ENCODE measurements at places on chromosomes 1 and 21.
A peak's percentile ranks its signal among the peaks of the same experiment; 100 is the strongest.

GRCh38 chr1:110616587-110616986 is 10.4 kb upstream of the KCNA2 start:
- DNase-seq, result no peak

DNA sequence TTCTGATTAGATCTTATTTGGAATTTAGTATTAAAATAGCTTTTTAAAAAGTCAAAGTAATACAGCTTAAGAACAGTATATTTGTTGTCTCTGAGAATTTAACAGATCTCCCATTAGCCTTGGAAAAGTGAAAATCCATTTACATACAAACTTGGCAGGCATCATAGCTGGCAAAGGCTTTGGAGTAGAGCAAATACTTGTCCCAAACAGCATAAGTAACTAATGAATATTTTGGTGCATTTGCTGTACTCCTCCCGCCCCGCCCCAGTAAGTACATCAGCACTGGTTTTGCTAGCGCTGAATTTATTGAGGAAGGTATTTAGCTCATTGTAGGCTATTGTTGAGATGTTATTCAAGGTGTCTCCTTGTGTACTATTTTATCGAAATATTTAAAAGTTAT is 417.7 kb upstream of the KAZN start:
- DNase-seq, result no peak

DNA sequence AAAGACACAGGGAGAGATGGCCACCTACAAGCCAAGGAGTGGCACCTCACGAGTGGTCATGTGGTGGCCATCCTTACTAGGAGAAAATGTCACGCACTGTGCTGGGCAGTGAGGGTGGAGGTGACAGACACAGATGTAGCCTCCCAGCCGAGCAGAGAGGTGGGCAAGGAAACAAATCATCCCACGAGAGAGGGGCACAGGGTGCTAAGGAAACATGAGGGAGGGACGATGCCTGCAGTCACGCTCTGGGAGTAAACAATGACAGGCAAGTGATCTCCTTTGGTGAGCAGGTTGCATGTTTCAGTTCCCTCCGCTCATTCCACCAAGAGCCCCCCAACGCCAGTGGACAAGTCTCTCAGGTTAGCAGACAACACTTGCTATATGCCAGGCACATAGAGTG is 65.8 kb downstream of the CD247 start:
- DNase-seq, result no peak

DNA sequence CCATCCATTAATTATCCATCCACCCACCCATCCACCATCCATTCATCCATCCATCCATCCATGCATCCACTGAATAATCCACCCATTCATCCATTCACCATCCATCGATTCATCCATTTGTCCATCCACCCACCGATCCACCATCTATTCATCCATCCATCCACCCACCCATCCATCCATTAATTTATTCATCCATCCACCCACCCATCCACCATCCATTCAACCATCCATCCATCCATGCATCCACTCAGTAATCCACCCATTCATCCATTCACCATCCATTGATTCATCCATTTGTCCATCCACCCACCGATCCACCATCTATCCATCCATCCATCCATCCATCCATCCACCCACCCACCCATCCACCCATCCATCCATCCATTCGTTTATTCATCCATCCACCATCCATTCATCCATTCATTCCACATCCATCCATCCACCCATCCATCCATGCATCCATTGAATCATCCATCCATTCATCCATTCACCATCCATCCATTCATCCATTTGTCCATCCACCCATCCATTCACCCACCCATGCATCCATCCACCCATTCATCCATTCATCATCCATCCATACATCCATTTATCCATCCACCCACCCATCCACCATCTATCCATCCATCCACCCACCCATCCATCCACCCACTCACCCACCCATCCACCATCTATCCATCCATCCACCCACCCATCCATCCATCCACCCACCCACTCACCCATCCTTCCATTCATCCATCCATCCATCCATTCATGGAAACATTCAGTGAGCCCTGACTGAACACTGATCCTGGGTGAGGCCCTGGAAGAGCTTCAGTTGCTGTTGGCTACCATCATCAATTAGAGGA is 83.4 kb upstream of the ARHGEF16 start:
- no peak for DNase-seq

DNA sequence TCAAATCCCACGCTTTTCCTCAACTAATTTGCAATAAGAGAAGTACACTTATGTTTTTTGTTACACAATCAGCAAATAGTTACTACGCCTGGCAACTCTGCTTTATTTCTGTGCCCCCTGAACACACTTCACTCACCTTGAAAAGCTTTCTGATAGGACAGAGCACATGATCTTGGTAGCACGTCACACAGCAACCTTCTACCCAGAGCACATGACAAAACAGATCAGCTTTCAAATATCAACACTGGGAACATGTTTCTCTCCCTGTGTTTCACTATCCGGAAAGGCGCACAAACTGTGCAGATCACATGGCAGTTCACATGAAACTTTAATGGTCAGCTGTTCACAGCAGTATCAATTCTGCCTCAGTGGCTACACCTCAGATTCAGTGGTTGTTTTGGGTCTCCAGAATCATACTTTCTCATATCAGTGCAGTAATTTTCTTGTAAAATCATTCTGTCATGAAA is 2.2 kb downstream of the SLC19A2 start:
- no peak for DNase-seq

GRCh38 chr1:233569636-233570035 is 44.3 kb upstream of the KCNK1 start:
- no peak for DNase-seq

GRCh38 chr1:210506689-210507088 is 178.0 kb downstream of the HHAT start:
- no peak for DNase-seq

DNA sequence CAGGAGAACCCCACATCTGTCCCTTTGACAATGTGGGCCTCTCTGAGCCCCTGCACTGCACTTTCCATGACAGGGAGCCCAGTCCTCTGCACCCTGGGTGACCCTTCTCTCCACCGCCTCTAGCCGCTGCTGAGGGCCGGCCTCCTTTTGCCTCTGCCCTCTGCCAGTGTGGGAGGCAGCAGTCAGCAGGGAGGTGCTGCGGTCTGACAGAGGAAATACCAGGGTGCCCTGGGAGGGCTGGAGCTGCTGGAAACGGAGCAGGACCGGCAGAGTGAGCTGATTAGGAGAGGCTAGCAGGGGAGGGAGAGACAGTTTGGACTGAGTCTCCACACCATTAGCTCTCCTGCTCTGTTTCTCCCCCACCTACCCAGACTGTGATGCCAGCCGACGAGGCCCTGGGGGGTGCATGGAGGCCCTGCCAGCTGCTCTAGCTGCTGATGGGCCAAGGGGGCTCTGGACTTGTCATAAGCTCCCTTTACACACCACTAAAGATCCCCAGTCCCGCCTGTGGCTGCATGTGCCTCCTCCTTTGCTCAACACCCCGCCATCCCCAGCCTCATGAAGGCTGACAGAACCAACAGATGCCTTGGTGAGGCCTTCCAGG is 171.1 kb upstream of the KLHDC7A start:
- no peak for DNase-seq

GRCh38 chr1:240020871-240021270 is 70.8 kb upstream of the FMN2 start:
- no peak for DNase-seq

- DNase-seq, result peak; percentile 61
Observed at GRCh38 chr21:43739621-43740435, 20.9 kb downstream of the PDXK start.

- DNase-seq, result no peak
Observed at GRCh38 chr1:38558500-38559445, 300.8 kb downstream of the RRAGC start.

DNA sequence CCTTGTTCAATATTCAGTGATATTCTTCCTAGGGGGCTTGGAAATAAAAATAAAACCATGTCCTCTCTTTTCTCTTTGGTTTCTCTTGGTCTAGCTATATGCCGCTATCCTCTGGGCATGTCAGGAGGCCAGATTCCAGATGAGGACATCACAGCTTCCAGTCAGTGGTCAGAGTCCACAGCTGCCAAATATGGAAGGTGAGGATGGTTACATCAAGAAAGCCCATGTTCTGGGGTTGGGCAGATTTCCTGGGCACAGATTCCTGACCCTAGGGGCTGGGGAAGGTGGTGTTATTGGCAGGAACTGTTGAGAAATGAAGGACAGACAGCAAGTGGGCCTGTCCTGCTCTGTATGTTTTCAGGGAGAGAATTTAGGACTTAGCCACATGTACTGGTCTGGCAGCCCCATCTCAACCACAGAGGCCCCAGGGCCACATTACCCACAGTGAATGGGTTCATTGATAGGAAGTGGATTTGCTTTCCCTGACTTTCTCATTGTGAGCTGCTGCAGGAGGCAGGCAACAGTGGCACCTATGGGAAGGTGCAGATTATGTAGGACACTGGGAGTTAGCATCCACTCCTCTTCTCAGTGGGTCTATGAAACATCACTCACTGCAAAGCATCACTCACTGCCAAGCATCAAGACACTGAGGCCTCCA is 37.4 kb upstream of the HSD17B7 start:
- no peak for DNase-seq

- peak; percentile 49 for DNase-seq
Observed at GRCh38 chr1:210726621-210727020, 397.9 kb downstream of the HHAT start.

- peak; percentile 67 for DNase-seq
Observed at GRCh38 chr1:156797212-156797871, 19.3 kb downstream of the SH2D2A start.

- no peak for DNase-seq
Observed at GRCh38 chr1:240401731-240402130, 210.2 kb downstream of the GREM2 start.

- DNase-seq, result no peak
Observed at GRCh38 chr1:6260961-6261614, at the start of gene GPR153. Gene GPR153, minus strand, starts transcription at chr1:6261098. Its CDS starts 6,193 bp downstream, at chr1:6254905.

DNA sequence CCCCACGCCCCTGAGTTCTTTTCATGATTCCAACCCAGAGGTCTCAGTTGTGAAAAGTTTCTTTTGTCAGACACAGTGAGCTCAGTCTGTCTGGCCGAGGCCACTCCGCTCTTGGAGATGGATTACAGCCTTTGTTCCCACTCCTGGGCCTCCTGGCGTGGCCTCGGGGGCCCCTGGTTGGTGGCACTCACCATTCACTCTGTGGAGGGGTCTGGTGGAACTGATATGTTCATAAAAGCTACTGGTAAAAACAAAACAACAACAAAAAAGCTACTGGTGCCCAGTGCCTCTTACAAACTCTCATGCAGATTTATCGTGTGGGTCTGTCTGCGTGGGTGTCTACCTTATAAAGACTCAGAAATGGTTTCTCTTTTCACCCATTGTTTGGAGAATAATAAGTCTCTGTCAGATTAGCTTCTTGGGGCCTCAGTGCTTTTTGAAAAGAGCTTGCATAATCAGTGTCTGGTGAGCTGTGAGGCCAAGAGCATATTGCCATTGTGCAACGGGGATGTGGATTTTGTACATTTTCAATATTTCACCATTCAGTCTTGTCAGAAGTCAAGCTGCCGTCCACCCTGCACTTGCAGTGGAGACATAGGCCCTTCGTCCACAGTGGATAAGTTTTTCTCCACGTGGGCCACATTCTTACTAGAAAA is 86.7 kb downstream of the GALNT2 start:
- no peak for DNase-seq

DNA sequence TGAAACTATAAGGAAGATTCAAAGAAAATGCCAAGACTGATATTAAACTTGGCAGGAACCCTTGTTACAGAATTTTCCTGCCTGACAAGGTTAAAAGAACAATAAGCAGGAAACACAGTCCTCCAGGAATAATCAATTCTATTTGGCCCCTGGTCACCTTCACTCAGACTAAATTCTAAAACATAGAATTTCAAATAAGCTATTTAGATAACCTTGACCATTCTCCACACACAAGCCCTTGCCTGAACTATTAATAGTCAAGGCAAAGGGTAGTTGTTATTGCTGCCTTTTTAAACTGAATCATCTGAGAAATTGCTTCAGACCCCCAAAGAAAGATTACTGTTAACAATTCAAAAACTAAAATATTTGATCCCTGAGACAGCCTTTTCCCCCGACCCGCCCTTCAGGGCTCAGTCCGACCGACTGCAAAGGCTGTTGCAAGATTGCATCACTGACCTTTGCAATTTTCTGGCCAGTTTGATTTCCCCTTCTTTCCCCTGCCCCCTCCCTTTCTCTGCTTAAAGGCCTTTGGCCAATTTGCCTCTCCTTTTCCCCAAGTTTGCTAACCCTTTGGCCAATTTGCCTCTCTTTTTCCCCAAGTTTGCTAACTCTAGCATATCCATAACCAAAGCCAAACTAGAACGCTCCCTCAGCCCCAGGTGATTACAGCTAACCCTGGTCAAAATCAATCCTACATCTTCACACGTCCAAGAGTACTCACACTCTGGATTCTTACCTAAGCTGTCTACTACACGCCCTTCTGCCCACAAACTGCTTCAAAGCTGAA is 1.4 kb upstream of the G0S2 start:
- DNase-seq, result no peak

- no peak for DNase-seq
Observed at GRCh38 chr1:100485855-100486258, 52.1 kb upstream of the GPR88 start.

DNA sequence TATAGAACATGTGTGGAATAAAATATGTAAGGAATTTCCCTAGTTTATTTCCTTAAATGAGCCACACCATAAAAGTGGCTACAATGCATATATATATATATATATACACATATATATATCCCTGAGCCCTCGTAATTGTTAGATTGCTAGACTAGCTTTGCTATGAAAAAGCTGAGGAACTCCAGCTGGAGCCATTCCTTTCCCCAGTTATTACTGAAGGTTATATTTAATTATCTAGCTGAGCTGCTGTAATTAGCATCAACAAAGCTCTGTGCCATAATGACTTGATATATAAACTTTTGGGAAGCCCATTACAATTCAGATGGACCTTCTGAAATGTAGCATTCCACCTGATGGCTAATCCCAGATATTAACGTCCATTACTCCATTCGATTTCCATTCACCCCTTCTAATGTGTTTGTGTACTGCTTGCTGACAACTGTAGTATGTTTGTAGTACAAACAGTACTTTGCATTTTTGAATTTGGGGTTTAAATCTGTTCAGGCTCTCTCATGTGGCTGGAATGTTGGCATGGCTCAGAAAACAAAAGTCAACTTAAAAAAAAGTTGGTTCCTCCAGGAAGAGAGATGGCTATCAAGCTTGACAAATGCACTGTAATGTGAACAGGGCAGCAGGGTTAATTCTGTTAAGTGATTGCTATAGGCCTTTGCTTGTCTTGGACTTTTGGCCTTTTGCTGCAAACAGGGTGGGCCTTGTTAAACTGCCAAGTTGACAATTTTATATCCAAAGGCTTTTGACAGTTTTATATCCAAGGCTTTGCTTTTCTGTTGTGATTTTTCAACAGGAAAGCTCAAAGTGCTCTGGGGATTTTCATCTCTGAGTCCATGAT is 170.0 kb downstream of the LTN1 start:
- no peak for DNase-seq

- DNase-seq, result no peak
Observed at GRCh38 chr1:39905172-39905571, 3.5 kb upstream of the MYCL start.
